ENCODE measurements at places on chromosomes 1 and 21.

DNA sequence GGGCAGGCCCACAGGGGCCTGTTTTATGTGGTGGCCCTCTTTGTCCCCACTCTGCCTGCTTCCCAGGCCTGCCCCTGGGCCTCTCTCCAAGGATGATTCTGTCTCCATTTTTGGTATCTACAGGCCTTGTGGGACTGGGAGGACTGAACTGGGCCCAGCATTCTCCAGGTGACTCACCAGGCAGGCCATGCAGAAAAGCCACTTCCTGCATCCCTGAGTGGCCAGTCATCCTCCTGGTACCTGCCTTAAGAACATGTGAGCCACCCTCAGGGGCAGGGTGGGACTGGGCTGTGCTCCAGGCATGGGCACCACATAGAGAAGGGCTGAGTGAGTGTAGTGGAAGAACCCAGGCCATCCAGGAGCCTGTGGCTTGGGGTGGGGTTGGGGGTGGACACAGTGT is 20.0 kb upstream of the BCAR3 start:
- peak; percentile 98 for DNase-seq

- no peak for DNase-seq
These were observed 146.1 kb upstream of the LMO4 start for GRCh38 chr1:87182611-87183010.

- peak; percentile 66 for DNase-seq
These were observed 95.6 kb downstream of the ZNF281 start for GRCh38 chr1:200314085-200314750.

DNA sequence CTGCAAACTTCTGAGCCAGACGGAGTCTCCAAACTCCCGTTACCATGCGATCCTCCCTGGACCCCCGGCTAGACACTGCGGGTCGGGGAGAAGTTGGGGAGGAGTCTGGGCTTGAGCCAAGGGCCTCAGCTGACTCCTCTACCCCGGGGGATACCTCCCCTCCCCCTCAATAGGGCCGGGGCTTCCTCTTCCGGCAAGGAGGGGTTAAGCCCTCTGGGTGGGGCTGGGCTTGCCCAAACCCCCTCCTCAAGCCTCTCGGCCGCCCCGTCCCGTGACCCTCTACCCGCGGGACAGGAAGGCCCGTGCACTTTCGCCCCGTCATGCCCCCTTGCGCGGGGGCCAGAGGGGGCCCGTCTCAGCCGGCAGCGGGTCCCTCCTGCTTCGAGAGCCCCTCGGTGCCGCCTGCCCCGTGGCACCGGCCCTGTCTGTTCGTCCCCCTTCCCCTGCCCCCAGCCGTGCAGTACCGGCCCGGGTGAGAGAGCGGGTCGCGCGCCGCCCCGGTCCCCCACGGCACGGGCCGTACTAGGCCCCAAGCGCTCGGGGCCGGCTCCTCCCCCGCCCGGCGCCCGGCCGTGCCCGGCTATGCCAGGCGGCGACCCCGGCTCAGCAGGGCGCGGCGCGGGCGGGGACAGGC is 652 bp downstream of the ARL8A start:
- peak; percentile 43 for DNase-seq

GRCh38 chr1:84377480-84378095 is 20.7 kb upstream of the DNASE2B start:
- DNase-seq, result peak; percentile 92

GRCh38 chr1:118290046-118290445 is 105.0 kb upstream of the SPAG17 start:
- DNase-seq, result no peak

DNA sequence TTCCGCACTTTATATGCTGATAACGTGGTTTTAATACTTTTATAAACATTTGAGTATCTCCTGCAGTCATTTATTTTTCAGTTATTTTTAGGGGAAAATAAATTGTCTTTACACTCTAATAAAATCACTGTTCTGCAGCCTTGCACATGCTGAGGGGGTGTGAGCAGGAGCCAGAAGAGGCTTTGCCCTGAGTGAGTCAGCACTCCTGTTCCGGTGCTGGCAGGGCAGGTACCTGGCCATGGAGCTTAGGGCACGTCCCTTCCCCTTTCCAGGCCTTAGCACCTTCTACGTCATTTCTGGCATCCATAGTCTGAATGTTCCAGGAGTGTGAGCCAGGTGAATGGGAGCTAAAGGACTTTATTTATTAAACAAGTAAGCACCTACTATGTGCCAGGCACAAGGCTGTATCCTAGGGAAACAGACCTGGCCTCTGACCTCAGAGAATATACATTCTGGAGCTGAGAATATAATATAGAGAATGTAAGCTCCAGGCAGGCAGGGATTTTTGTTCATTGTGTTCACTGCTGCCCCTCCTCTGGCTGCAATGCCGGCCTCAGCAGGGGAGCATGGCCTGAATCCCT is 402.9 kb downstream of the PTPRU start:
- no peak for DNase-seq

DNA sequence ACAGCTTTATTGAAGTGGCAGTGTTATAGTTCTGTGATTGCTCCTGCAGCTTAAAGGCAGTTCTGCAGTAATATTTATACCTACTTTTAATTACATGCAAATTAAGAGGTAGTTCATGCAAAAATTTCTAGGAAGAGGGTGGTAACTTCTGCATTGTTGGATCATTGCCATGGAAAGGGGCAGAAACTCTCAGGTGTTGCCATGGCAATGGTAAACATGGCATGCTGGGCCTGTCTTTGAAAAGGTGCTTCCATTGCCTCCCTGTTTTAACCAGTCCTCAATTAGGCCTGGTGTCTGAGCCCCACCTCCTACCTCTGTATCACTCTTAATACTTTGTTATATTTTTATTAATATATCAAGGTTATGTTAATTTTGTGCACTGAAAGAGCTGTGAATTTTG is 104.7 kb downstream of the DISC1 start:
- no peak for DNase-seq

DNA sequence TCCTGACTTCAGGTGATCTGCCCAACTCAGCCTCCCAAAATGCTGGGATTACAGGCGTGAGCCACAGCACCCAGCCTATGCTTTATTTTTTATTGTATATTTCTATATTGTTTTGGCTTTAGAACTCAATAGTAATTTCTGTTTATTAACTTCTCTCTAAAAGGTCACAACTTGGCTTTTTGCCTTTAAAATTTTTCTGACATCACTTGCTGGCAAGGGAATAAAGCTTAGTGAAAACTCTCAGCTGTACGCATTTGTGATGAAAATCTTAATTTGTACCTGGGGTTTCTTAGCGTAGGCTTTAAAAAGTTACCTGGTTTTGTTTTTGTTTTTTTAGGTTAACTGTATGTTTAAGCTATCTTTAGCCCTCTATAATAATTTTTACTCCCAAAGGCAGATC is 36.2 kb downstream of the B3GALNT2 start:
- peak; percentile 16 for DNase-seq

GRCh38 chr1:214124915-214125314 is 137.1 kb downstream of the PROX1 start:
- no peak for DNase-seq

GRCh38 chr1:172556461-172556860 is 23.5 kb downstream of the SUCO start:
- no peak for DNase-seq

GRCh38 chr1:159008744-159009188 is 941 bp upstream of the IFI16 start:
- DNase-seq, result peak; percentile 62

DNA sequence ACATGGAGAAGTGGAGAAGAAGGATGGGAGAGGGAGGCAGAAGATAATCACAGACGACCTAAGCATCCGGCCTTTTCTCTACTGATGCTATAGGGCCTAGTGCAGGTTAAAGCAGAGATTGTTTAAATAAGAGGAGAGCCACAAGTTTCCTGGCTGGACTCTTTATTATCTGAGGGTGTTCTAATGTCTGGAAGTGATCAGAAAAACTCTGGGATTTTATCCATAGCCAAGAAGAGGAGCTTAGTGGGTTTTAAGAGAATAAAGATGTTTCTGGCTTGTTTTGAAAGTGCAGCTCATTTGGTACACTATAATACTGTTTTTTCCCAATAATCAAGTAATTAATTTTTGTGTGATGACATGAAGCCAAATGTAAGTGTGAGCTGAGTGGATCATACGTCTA is 419.0 kb downstream of the PTBP2 start:
- no peak for DNase-seq

- DNase-seq, result no peak
These were observed 3.2 kb upstream of the THEMIS2 start for GRCh38 chr1:27868932-27869718.

- no peak for DNase-seq
These were observed 44.9 kb downstream of the DOCK7 start for GRCh38 chr1:62643283-62643682.

- peak; percentile 77 for DNase-seq
These were observed 137.3 kb downstream of the SLC30A10 start for GRCh38 chr1:219790834-219791615.

GRCh38 chr1:16420424-16421118 is 16.7 kb downstream of the SPATA21 start:
- no peak for DNase-seq

GRCh38 chr1:216596281-216596862 is 126.9 kb downstream of the ESRRG start:
- peak; percentile 12 for DNase-seq

DNA sequence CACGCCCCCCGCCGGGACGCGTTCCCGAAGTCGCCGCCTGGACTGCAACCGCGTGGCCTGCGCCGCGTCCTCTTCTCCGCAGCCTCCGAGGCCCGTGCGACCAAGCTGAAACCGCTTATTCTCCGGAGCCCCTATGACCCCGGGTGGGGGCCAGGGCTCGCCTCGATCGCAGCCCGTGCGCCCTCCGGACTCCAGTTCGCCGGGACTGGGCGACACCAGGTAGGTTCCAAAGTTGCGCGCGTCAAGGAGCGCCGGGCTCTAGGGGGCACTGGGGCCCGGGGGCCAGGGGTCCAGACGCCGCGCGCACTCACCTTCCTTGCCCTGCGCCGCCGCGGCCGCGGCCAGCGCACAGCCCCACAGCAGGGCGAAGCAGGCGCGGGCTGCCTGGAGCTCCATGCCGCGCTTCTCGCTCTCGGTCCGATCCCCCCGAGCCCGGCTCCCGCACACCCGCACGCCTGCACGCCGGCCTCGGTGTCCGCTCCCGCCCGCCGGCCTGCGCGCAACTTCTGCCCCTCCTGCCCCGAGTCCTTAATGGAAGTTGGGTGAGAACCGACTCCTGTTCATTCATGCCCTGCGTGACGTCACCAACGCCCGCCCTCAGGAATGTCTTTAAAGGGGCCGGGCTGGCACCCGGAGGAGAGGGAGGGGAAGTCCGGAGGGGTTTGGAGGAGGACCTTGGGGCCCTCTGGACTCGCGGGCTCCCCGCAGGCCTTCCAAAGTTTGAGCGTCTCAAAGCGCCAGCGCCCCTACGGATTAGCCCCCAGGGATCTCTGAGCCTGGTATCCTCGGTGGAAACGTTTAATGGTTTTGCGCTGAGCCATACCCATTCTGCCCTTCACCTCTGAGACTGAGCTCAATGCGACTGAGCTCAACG is at the start of gene EPHA2:
EPHA2 (minus strand) TSS at position 533 of the 874 bp plus-strand sequence; CDS start at position 396, 137 bp downstream.
- DNase-seq, result peak; percentile 77

DNA sequence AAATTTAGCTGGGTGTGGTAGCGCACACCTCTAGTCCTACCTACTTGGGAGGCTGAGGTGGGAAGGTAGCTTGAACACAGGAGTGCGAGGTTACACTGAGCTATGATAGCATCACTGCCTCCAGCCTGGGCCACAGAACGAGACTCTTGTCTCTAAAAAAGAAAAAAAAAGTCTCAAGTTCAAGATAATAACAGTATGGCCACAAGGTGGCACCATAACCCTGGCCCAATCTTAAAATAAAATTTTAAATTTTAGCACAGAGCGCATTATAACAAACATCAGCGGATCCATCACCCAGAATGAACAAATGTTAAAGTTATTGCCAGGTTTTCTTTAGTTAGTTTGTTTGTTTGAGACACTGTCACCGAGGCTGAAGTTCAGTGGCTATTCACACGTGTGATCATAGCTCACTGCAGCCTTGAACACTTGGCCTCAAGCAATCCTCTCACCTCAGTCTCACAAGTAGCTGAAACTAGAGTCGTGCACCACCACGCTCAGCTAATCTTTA is 2.9 kb upstream of the HTR6 start:
- peak; percentile 73 for DNase-seq

GRCh38 chr1:183968386-183968785 is 69.1 kb downstream of the COLGALT2 start:
- DNase-seq, result no peak

DNA sequence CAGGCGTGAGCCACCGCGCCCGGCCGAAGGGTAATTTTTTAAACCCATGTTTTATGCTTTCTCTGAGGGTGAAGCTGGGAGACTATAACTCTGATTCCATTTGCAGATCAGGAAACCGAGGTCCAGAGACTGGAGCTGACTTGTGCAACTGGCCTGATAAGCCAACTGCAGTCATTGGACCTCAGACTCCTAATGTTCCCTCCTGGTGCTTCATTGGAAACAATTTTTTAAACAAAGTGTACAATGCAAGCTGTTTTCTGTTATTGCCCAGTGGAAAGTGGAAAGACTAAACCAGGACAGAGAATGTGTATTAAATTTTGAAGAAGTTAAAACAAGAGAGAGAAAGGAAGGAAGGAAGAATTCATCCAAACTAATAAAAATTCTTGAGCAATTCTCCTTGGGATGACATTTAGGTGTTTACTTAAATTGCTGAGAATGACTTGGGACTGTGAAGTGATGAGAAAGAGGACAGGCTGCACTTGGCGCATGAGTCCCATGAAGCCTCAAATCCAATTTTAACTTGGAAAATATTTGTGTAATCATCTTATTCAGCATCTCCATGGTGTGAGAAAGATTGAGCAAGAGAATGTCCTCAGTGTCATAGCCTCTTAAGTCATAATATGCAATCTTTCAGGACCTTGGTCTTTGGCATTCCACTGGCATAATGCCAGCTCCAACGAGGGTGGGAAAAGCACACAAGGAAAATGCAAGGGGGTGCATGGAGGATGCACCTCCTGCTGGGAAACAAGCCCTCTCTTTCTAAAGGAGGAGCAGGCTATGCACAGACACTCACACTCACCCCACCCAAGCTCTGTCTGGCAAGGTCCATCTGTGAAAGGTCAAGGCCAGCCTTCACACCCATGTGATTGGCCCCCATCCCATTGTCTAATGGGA is 342.0 kb downstream of the SIPA1L2 start:
- no peak for DNase-seq

DNA sequence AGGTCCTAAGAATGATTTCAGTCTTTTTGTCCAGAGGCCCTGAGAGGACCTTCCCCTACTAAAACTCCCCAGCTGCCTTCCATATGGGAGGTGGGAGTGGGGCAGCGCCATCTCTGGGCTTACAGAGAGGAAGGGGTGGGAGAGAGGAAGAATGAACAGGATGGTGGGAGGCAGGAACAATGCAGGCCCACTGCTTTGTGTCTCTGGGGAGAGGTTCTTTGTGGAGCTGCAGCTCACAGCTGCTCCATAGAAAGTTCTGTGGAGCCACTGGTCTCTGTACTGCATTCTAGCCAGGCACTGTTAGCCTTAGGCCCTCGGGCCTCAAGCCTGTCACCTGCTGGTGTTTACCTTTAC is 43.6 kb upstream of the A3GALT2 start:
- DNase-seq, result no peak

- no peak for DNase-seq
These were observed 63.0 kb upstream of the PPM1J start for GRCh38 chr1:112778137-112778536.

- peak; percentile 31 for DNase-seq
These were observed 72.3 kb upstream of the PALMD start for GRCh38 chr1:99573431-99574217.

GRCh38 chr1:228937851-228938536 is 202.7 kb downstream of the RHOU start:
- DNase-seq, result no peak

Data from foreskin fibroblast (primary cell).